Glomerular endothelial cell (primary cell): ENCODE measurements at places on chromosomes 3 and 15. TPM values are rescaled to one million over a fixed set of nuclear protein-coding genes. Genes with fewer than 3 reads are reported as not detected.

GOLGA8R gene
- total RNA-seq, result 1.1 and 1.5 TPM in 2 replicates

RTP3 gene
- not detected in 2 replicates for total RNA-seq

CTXND1 gene
- total RNA-seq, result not detected in 2 replicates

C3orf18 gene
- 4.2 and 4.8 TPM in 2 replicates for total RNA-seq
